Thyroid gland (tissue), 4 donors: ENCODE measurements at places on chromosomes 2 and 18. TPM values are rescaled to one million over a fixed set of nuclear protein-coding genes. Genes with fewer than 3 reads are reported as not detected.

DNA sequence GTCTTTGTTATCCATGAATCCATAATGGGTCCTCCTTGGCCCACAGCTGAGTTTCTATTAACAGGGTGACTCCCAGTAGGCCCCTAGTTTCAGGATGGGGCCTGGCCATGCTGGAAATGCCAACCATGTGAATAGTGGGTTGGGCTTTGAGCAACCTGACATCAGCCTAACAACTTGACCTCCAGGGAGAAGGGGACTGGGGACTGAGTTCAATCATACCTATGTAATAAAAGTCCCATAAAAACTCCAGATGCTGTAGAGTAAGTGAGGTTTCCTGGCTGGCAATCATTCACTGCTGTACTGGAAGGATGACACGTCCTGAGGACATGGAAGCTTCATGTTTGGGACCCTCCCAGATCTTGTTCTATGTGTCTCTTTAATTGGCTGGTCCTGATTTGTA lies 7.9 kb downstream of the REV1 start:
- no peaks in the 10 kb centered on the region for H3K27me3 ChIP-seq
- no peak overlapping the region for H3K27ac ChIP-seq
- no peak overlapping the region for H3K4me3 ChIP-seq
- H3K4me1 ChIP-seq, result peaks cover 3% of the 10 kb centered on the region

DNA sequence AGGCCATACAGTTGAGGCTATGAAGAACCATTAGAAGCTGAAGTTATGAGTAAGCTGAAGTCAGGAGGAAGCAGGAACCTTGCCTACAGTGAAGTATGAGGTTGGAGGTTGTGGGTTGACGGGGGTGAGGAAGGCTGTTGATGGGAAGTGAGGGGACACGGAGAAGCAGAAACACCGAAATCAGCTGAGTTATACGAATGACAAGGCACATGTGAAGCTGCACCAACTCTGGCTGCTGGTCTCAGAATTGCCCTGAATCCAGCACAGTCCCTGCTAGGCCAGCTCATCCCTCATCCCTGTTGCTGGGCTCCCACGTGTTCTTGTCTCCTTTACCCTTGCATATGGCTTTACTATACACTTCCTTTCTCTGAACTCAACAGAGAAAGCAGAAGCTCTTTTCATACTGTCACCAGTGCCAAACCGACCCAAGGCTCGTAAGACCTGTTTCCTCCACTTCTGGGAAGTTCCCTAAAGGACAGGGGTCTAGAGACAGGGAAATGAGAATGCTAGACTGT lies 9.2 kb upstream of the TMEM247 start:
- H3K27me3 ChIP-seq, result no peaks in the 10 kb centered on the region
- H3K4me3 ChIP-seq, result no peak overlapping the region
- no peaks in the 10 kb centered on the region for H3K36me3 ChIP-seq

The EFR3B gene
- total RNA-seq, result 21.1 TPM

- H3K27ac ChIP-seq, result peak overlapping the region; percentile 34
- H3K36me3 ChIP-seq, result no peaks in the 10 kb centered on the region
- peaks cover 92% of the 10 kb centered on the region for H3K4me1 ChIP-seq
- no peak for DNase-seq
- no peak overlapping the region for H3K4me3 ChIP-seq
Measured at GRCh38 chr2:152468899-152469692, 134.1 kb downstream of the FMNL2 start.

GRCh38 chr2:18639756-18640453 lies 50.5 kb upstream of the NT5C1B start:
- no peaks in the 10 kb centered on the region for H3K27me3 ChIP-seq
- DNase-seq, result no peak
- H3K36me3 ChIP-seq, result no peaks in the 10 kb centered on the region
- no peaks in the 10 kb centered on the region for H3K4me1 ChIP-seq
- no peak overlapping the region for H3K27ac ChIP-seq
- H3K4me3 ChIP-seq, result no peak overlapping the region

The CYS1 gene
- total RNA-seq, result 47.2 TPM

DNA sequence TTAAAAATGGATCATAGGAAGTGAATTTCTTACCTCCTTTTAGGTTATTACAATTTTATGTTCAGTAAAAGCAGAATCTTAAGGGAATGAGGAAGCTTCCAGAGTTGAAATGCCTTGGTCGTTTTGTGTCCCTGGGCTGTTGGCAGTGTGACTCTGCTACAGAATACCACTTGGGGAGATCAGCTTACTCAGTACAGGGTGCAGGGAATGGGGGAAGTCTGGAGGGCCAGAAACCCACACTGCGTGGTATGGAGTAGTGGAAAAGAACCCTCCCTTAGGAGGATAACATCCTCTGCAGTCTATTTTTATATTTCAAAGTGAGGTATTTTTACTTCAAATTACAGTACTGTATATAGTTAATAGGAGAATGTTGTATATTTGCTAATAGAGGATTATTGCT lies 51.1 kb downstream of the R3HDM1 start:
- H3K27me3 ChIP-seq, result no peaks in the 10 kb centered on the region
- DNase-seq, result no peak
- no peaks in the 10 kb centered on the region for H3K4me1 ChIP-seq
- H3K4me3 ChIP-seq, result no peak overlapping the region

The KCNK3 gene
- total RNA-seq, result 8.3 TPM

DNA sequence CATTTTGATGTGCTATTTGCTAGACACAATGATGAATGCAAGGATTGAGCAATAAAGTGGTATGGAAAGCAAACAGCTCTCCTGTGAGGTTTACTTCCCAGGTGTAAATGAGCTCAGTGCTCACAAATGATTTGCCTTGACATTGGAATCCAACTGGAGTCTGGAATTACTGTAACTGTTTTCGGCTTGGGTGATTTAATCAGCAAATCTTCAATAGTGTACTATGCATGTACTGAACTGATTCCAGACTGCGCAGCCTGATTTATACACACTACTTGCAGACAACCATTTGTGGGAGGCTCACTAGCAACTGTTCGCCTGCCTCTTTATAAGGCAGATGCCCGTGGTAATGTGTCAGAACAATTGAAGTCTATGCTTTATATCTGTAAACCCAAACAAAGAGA lies 27.9 kb upstream of the SOX11 start:
- no peak for DNase-seq
- no peak overlapping the region for H3K27ac ChIP-seq
- H3K36me3 ChIP-seq, result no peaks in the 10 kb centered on the region
- no peaks in the 10 kb centered on the region for H3K27me3 ChIP-seq
- H3K4me3 ChIP-seq, result no peak overlapping the region
- no peaks in the 10 kb centered on the region for H3K4me1 ChIP-seq

- no peaks in the 10 kb centered on the region for H3K4me1 ChIP-seq
- no peaks in the 10 kb centered on the region for H3K36me3 ChIP-seq
- H3K27me3 ChIP-seq, result no peaks in the 10 kb centered on the region
- H3K4me3 ChIP-seq, result no peak overlapping the region
Measured at GRCh38 chr2:175463169-175463568, 281.7 kb upstream of the ATP5MC3 start.

The TXNDC2 gene
- not detected for total RNA-seq

DNA sequence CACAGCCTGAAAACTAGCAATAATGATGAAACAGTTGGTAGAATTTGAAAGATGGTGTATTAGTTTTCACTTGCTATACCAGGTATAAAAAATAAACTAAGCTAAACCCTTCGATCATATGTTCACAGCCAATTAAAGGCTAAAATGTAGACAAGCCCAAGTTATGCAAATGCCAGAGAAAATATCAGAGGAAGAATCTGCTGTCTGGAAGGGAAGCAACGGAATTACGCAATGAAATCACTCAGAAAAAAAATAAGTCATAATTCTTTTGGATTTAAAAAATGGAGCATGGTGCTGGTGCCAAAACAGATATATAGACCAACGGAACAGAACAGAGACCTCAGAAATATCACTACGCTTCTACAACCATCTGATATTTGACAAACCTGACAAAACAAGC lies 108.3 kb downstream of the ARL4C start:
- no peaks in the 10 kb centered on the region for H3K36me3 ChIP-seq
- DNase-seq, result no peak
- H3K27me3 ChIP-seq, result no peaks in the 10 kb centered on the region
- no peak overlapping the region for H3K27ac ChIP-seq

The CXCR1 gene
- total RNA-seq, result 0.50 TPM

- H3K27me3 ChIP-seq, result no peaks in the 10 kb centered on the region
- no peaks in the 10 kb centered on the region for H3K4me1 ChIP-seq
- no peak for DNase-seq
Measured at GRCh38 chr18:50441016-50441415, 66.2 kb downstream of the SKA1 start.

The CNDP1 gene
- total RNA-seq, result 0.25 TPM

DNA sequence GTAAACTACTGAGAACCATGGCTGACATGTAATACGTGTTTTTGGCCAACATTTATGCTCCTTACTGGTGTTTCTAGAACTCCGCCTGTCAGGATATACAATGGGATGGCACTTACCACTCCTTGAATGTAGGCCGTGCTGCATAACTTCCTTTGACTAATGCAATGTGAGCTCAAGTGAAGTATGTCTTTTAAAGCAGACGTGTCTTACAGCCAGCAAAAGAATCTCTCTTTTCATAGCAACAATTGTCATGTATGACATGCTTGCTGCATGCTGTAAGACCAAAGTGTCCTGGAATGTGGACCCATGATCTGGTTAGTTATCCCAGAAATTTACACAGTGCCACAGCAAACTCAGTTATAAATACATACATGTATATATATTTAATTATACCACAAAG lies 1202.7 kb upstream of the PIK3C3 start:
- H3K27me3 ChIP-seq, result no peaks in the 10 kb centered on the region
- H3K27ac ChIP-seq, result no peak overlapping the region
- no peaks in the 10 kb centered on the region for H3K4me1 ChIP-seq
- DNase-seq, result no peak

- no peaks in the 10 kb centered on the region for H3K27me3 ChIP-seq
- peak overlapping the region; percentile 69 for H3K4me3 ChIP-seq
- H3K27ac ChIP-seq, result no peak overlapping the region
- peaks cover 6% of the 10 kb centered on the region for H3K4me1 ChIP-seq
Measured at GRCh38 chr18:12703664-12704063, 822 bp downstream of the PSMG2 start.

GRCh38 chr2:45123521-45124191 lies 114.4 kb upstream of the SIX2 start:
- H3K27ac ChIP-seq, result no peak overlapping the region
- no peaks in the 10 kb centered on the region for H3K36me3 ChIP-seq
- no peak overlapping the region for H3K4me3 ChIP-seq

The CAVIN2 gene
- total RNA-seq, result 147 TPM

GRCh38 chr18:23281626-23282436 lies 146.5 kb downstream of the CABLES1 start:
- H3K27ac ChIP-seq, result no peak overlapping the region
- no peaks in the 10 kb centered on the region for H3K36me3 ChIP-seq
- no peak overlapping the region for H3K4me3 ChIP-seq
- H3K4me1 ChIP-seq, result no peaks in the 10 kb centered on the region
- no peak for DNase-seq
- no peaks in the 10 kb centered on the region for H3K27me3 ChIP-seq

The MALL gene
- total RNA-seq, result 54.4 TPM

GRCh38 chr2:109707281-109708147 lies 86.6 kb upstream of the RGPD5 start:
- H3K27me3 ChIP-seq, result no peaks in the 10 kb centered on the region
- H3K36me3 ChIP-seq, result no peaks in the 10 kb centered on the region
- no peaks in the 10 kb centered on the region for H3K4me1 ChIP-seq
- no peak for DNase-seq
- no peak overlapping the region for H3K4me3 ChIP-seq
- no peak overlapping the region for H3K27ac ChIP-seq

GRCh38 chr2:237291138-237291792 lies 122.7 kb downstream of the COL6A3 start:
- H3K27ac ChIP-seq, result peak overlapping the region; percentile 61
- H3K4me3 ChIP-seq, result no peak overlapping the region
- no peaks in the 10 kb centered on the region for H3K27me3 ChIP-seq
- H3K4me1 ChIP-seq, result peaks cover 40% of the 10 kb centered on the region

GRCh38 chr2:6791682-6792081 lies 74.0 kb downstream of the CMPK2 start:
- DNase-seq, result no peak
- no peaks in the 10 kb centered on the region for H3K27me3 ChIP-seq
- H3K27ac ChIP-seq, result no peak overlapping the region
- no peaks in the 10 kb centered on the region for H3K4me1 ChIP-seq
- H3K4me3 ChIP-seq, result no peak overlapping the region

- DNase-seq, result no peak
- no peaks in the 10 kb centered on the region for H3K4me1 ChIP-seq
- no peaks in the 10 kb centered on the region for H3K27me3 ChIP-seq
- no peak overlapping the region for H3K4me3 ChIP-seq
- no peak overlapping the region for H3K27ac ChIP-seq
- no peaks in the 10 kb centered on the region for H3K36me3 ChIP-seq
Measured at GRCh38 chr2:152825834-152826233, 107.4 kb downstream of the ARL6IP6 start.

The MARCHF4 gene
- total RNA-seq, result not detected

DNA sequence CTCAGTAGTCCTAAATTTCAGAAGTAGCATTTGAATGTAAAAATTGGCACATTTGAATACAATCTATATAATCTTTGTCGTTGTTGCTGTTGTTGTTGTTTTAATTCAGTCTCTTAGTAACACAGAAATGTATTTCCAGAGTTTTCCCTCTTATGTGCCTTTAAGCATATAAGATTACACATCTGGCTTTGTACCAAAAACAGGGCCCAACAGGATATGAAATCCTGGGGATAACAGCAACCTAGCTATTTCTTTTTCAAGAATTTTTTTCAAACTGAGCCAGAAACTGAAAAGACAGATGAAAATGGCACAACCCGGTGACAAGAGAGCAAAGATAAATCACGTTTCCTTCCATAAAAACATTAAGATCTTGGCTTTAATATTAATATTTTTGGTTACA lies 906.7 kb downstream of the NRXN1 start:
- H3K4me3 ChIP-seq, result no peak overlapping the region
- no peak overlapping the region for H3K27ac ChIP-seq
- H3K36me3 ChIP-seq, result no peaks in the 10 kb centered on the region
- H3K4me1 ChIP-seq, result no peaks in the 10 kb centered on the region
- DNase-seq, result no peak

DNA sequence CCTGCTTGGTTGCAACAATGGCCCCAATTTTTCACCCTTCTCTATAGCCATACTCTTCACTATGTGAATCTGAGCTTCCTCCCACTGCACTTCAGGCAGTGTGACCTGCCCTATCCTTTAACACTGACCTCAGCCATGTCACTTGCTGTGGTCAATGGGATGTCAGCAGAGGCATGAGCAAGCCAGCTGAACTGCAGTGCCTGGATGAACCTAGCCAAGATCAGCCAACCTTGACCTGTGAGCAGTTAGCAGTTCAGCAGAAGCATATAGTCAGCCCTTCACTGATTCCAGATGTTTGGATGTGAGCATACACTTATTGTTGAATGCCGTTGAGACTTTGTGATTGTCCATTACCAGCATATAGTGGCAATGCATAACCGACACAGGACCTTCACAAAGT lies 63.4 kb upstream of the BOD1L2 start:
- no peak overlapping the region for H3K4me3 ChIP-seq
- no peaks in the 10 kb centered on the region for H3K4me1 ChIP-seq
- no peaks in the 10 kb centered on the region for H3K36me3 ChIP-seq

DNA sequence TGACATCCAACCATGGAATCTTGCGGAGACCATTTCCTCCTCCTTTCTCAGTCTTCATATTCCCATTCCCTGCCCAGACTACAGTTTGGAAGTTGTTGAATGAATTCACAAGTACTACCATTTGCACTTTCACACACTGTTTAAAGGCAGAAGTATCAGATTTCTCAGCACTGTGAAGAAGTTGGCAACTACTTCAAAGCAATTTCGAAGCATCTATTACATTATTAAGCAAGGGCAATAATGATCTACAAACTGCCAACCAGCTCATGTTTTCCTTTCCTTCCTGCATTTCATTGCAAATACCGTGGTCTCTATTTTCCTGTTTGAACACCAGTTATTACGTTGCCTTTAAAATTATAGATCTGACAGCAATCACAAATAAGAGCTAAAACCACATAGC lies 105.5 kb downstream of the IRS1 start:
- H3K36me3 ChIP-seq, result no peaks in the 10 kb centered on the region
- no peak for DNase-seq
- no peaks in the 10 kb centered on the region for H3K4me1 ChIP-seq
